ENCODE measurements at places on chromosomes 13 and 19.
A peak's percentile ranks its signal among the peaks of the same experiment; 100 is the strongest.

DNA sequence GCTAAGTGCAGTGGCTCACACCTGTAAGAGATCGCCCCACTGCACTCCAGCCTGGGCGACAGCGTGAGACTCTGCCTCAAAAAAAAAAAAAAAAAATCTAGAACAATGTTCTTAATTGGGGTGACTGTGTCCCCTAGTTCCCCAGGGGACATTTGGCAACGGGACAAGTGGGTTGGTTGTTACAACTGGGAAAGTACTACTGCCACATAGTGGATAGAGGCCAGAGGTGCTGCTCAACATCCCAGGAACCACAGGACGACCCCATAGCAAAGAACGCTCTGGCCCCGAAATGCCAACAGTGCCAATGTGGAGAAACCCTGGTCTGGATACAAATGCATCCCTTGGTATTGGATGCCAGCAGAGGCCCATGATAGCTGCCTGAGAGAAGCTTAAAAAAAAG is 11.8 kb downstream of the NLRP12 start:
- no peak for DNase-seq

DNA sequence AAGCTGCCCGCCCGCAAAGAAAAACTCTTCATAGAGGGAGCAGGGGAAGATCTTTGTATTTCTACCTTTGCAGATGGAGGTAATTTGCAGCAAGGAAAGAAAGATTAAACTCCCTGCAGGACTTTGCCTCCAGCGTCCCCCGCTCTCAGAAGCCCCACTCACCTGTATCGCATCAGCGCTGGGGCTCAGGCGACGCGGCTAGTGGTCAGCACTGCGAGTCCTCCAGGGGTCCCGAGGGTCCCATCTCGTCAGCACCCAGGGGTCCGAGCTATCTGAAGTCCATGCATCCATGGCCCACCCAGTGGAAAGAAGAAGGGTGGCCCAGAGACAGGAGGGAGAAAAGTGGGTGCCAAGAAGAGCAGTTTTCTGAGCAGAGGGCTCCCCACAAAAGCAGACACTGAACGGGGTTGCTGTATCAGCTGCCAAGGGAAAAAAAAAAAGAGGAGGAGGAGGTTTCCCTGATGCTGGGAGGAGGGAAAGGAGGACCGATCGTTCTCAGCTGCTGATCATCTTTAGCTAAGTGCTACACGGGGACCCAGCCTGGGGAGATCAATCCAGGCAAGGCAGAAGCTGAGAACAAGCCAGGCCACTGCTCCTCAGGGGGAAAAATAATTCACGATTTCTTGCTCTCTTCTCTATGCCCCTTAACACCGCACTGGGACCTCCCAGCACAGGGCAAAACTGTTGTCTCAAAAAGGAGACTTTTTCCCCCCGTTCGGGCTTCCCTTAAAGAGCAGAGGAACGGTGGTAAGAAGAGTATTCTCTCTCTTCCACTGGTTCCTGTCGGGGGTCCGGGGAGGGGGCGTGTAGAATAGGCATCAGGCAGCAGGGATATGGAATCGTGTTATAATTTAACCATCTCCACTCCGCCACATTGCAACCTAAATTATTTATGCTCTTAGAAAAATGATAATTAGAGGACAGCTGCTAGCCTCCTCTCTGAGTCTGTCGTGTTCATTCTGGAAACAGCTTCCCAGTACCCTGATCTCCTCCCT is 117.7 kb upstream of the CACNA1A start:
- no peak for DNase-seq

- DNase-seq, result no peak
Measured at GRCh38 chr13:98285317-98285716, 108.2 kb upstream of the RNF113B start.

- DNase-seq, result no peak
Measured at GRCh38 chr13:32016631-32017030, 14.9 kb upstream of the FRY start.

DNA sequence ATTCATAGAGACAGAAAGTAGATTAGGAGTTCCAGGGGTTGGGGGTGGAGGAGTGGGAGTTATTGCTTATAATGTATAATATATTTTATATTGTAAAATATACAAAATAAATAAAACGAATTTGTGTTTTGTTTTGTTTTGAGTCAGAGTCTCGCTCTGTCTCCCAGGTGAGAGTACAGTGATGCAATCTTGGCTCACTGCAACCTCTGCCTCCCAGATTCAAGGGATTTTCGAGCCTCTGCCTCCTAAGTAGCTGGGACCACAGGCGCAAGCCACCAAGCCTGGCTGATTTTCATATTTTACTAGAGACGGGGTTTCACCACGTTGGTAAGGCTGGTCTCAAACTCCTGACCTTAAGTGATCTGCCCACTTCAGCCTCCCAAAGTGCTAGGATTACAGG is 2.5 kb upstream of the GADD45GIP1 start:
- no peak for DNase-seq

DNA sequence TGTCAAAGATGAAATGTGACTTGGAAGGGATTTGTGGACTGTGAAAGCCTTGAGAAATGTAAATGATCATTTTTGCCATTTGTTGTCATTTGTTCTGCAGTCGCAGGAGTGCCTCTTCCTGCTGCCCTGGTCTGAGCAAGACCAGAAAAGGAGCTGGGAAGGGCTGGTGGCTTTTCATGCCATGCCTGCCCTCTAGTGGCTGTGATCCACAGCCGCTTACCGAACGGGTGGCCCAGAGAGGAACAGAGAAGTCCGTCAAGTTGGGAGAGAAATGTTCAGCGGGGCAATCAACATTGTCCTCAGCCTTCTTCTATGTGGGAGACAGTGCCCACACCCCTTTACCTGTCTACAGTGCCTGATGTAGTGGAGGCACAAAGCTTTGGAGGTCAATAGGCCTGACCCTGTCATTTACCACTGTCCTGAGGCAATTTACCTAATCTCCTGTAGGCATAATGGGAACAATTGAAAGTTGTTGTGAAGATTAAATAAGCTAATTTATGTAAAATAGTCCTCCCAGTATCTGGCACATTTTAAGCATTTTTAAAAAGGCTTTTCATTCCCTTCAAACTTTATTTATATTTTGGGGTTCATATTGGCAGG is 224.5 kb downstream of the B3GLCT start:
- peak; percentile 30 for DNase-seq

DNA sequence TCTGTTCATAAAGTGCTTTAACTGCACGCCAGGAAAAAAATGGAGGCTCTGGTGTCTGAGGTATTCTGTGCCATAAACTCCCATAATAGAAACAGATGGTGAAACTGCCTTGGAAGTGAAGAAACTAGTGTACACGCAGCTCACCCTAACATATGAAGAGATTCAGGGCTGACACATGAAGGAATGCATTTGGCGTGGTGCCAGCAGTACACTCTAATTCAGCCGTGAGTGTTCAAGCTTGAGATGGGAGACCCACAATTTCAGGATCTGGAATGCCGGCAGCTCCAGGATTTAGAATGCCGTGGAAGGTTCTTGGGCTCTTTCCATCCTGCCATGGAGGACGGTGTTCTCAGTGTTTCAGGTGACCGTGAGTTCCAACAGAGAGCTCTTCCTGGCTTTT is 478.4 kb downstream of the TSHZ3 start:
- DNase-seq, result no peak

DNA sequence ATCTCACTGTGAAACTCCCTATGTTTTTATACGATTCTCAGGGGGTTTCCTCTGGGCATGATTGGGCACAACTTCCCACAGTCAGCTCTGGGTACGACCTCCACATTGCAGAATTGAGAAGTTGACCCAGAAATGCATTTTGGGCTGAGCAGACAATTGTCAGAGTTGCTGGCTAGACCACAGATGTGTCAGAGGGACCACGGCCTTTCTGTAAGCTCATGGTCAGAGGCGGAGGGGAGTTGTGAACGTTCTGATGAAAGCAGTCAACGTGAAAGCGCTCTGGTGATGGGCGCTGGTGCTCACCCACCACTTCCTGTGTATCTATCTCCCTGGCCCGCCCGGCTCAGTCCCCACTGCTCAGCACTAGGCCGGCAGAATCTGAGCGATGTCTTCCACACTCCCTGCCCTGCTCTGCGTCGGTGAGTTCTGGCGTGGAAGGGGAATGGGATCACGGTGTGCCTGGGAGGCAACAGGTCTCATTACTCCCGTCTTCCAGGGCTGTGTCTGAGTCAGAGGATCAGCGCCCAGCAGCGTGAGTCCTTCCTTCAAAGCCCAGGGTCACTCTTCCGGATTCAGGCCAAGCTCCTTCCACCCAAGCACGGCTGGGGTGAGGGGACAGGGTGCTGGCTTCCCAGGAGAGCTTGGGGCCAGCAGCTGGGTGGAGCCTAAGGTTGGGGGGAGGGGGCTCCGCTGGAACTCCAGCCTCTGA is at the start of gene NCR1:
Gene NCR1 (plus strand): TSS at position 346 of the 709 bp plus-strand sequence. CDS start 40 bp downstream, at position 386.
- DNase-seq, result no peak

GRCh38 chr19:49491030-49491803 is 3.8 kb downstream of the RPL13A start:
- no peak for DNase-seq

- DNase-seq, result no peak
Measured at GRCh38 chr13:65093357-65093756, 2136.8 kb downstream of the PCDH9 start.

- no peak for DNase-seq
Measured at GRCh38 chr13:24888291-24888931, 124.4 kb downstream of the RNF17 start.

DNA sequence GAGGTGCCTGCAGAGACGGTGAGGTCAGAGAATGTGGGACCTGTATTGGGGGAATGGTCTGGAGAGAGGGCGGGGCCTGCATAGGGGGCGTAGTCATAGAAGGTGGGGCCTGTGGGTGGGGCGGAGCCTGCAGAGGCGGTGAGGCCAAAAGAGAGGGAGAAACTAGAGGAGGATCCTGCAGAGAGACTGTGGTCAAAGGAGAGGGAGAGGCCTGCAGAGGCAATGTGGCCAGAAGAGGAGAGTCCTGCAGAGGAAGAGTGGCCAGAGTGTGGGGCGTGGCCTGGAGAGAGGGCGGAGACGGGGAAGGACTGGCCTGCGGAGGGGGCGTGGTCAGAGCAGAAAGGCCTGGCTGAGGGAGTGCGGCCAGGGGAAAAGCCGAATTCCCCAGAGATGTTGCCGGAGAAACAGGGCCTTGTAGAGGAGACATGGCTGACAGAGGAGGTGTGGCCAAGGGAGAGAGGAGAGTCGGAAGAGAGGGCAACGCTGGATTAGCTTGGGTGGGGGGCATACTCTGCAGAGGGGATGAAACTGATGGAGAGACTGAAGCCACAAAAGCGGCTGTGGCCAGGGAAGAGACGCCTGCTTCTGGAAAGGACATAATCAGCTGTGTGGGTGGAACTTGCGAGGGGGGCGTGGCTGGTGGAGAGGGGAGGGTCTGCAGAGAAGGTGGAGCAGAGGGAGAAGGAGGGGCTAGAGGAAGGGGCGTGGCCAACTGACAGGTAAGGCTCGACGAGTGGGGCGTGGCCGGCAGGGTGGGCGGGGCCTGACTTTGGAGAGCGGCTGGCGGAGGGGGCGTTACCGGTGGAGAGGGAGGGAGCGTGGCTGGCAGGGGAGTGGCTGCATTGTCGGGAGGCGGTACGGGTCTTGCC is 2.5 kb downstream of the PRR36 start:
- DNase-seq, result peak; percentile 78

GRCh38 chr13:19089315-19089714 is 92.3 kb downstream of the TUBA3C start:
- DNase-seq, result no peak

- no peak for DNase-seq
Measured at GRCh38 chr19:2080336-2080988, 15.7 kb downstream of the MOB3A start.

GRCh38 chr13:72986197-72986596 is 72.6 kb upstream of the KLF5 start:
- DNase-seq, result no peak

- no peak for DNase-seq
Measured at GRCh38 chr13:25148402-25148771, 23.7 kb downstream of the AMER2 start.

DNA sequence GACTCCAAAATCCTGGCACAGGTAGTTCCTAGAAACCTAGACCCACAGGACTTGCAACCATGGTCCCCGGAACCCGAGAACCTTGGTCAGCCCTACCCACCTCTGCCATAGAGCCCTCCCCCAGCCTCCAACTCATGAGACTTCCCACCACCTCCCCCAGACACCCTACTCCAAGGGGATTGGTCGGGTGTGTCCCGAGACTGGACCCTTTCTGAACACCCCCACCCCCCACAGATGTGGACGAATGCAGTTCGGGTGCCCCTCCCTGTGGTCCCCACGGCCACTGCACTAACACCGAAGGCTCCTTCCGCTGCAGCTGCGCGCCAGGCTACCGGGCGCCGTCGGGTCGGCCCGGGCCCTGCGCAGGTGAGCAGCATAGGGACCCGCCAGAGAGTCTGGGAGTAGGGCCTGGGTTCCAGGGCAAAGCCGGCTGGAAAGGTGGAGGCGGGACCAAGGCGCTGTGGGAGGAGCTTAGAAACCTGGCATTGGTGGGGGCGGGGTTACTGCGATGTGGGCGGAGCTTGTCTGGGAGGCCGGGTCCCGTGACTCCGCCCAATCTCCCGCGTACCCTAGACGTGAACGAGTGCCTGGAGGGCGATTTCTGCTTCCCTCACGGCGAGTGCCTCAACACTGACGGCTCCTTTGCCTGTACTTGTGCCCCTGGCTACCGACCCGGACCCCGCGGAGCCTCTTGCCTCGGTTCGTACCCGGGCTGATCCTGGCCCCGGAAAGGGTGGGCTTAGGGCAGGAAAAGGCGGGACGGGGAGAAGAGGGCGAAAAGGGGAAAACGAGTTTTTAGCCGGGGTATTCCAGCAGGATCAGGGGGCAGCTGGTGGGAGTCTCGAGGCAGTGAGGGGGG is 11.9 kb downstream of the LTBP4 start:
- DNase-seq, result peak; percentile 82

GRCh38 chr13:48094404-48094780 is 512 bp downstream of the MED4 start:
- DNase-seq, result no peak

DNA sequence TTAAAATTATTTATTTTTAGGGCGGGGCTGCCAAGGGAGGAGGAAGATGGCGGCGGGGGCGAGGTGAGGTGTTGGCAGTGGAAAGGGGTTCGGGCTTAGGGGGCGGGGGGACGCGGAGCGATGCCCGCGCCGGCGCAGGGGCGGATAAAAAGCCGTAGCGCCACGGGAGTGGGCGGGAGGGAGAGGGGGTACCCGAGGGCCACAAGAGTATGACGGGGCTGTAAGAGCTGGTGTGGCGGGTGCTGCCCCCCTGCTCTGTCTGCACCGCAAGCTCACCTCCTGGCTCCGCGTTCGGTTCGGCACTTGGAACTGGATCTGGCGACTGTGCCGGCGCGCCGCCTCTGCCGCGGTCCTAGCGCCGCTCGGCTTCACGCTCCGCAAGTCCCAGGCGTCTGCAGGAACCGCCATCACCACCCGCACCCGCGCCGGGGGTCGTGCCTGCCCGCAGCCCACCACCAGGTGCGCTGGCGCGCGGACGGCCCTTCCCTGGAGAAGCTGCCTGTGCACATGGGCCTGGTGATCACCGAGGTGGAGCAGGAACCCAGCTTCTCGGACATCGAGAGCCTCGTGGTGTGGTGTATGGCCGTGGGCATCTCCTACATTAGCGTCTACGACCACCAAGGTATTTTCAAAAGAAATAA is 265.2 kb upstream of the SGCG start:
- DNase-seq, result no peak

DNA sequence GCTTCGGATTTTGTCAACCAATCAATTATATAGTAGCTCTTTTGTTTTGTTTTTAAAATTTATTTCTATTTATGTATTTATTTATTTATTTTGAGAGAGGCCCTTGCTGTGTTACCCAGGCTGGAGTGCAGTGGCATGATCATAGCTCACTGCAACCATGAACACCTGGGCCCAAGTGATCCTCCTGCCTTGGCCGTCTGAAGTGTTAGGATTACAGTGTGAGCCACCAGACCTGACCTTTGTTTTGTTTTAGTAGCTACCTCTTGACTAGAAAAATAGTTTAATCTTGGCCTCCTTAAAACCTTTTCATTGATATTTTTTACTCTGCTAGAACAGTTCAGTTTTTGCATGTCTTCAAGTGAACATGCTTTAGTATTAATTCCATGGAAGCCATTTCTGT is 15.1 kb downstream of the GARRE1 start:
- no peak for DNase-seq
